ENCODE measurements at places on chromosomes 2 and 18. TPM values are rescaled to one million over a fixed set of nuclear protein-coding genes. Genes with fewer than 3 reads are reported as not detected.

DNA sequence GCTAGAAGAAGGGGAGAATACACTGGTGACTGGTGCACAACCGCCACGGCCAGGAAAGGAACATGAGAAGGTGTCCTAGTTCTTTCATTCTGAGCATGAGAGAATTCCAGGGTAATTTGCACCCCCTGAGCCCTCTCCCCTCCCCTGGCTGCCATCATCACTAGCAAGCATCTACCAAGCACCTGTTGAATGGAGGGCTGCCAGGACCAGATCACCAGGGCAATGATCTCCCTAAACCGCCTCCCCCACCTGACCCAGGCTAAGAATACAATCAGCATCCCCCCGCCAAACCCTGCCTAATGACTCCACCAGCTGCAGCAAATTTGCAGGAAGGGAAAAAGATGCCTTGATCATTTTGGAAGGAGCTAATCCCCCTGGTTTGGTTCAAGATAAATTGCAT is 100.2 kb downstream of the STPG4 start:
- peaks cover 76% of the 10 kb centered on the region for H3K4me1 ChIP-seq
- no peak for DNase-seq
- H3K36me3 ChIP-seq = peaks cover 4% of the 10 kb centered on the region
- no peak overlapping the region for H3K4me3 ChIP-seq

DNA sequence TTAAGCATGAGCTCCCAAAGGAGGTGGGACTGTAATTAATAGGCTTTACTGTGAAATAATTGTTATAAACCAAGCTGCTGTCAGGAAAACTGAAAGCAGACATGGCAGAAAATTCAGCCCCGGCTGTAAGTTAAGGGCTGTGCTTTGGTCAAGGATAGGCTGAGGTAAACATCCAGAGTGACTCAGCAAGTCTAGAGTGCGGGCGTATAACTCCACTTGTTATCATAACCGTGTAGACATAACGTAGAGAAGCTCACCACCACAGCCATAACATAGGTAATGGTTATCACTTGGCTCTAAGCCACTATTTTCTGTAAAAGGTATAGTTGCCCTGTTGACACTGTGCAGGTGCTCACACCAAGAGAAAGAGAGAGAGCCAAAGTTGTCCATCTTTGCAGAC is 316.8 kb downstream of the DCDC2C start:
- no peak overlapping the region for H3K27ac ChIP-seq
- H3K4me3 ChIP-seq = no peak overlapping the region
- DNase-seq = no peak
- H3K27me3 ChIP-seq = no peaks in the 10 kb centered on the region

The TRIB2 gene
- polyA plus RNA-seq = 20.7 TPM

DNA sequence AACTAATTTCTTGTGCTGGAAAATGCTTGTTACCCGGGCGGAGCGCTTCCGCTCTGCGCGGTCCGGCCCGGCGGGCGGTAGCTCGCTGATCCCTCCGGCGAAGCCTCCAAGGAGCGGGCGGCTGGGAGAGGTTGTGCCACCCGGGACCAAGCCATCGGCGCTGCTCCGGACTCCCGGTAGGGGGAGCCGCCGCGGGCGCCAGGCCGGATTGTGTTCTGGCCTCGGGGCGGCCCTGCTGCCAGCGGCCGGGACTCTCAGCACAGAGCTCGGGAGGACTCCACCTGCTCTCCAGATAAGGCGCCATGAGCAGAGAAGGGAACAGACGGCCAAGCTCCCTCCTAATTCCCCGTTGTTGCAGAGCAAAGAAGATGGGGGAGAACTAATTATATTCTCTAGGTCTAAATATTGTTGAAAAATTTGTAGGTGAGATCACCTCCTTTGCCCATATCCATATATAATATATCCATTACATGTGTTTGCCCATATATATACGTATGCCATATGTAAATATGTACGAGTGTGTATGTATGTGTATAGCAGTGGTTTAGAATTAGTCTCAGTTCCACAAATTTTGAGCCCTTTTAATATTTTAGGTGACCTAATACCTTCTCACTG is 13.8 kb upstream of the SATB2 start:
- no peak overlapping the region for H3K4me3 ChIP-seq
- DNase-seq = no peak
- H3K36me3 ChIP-seq = no peaks in the 10 kb centered on the region
- H3K27me3 ChIP-seq = peaks cover 66% of the 10 kb centered on the region
- H3K27ac ChIP-seq = no peak overlapping the region

The SMYD1 gene
- 1.1 TPM for polyA plus RNA-seq

GRCh38 chr2:154370873-154371272 is 327.6 kb upstream of the KCNJ3 start:
- no peak overlapping the region for H3K4me3 ChIP-seq
- no peak overlapping the region for H3K27ac ChIP-seq
- H3K27me3 ChIP-seq = no peaks in the 10 kb centered on the region
- DNase-seq = no peak
- H3K4me1 ChIP-seq = no peaks in the 10 kb centered on the region

GRCh38 chr2:24452502-24452885 is 38.6 kb upstream of the NCOA1 start:
- H3K4me1 ChIP-seq = no peaks in the 10 kb centered on the region
- no peak for DNase-seq
- H3K27me3 ChIP-seq = no peaks in the 10 kb centered on the region
- no peak overlapping the region for H3K27ac ChIP-seq

GRCh38 chr2:174778085-174778981 is 14.1 kb upstream of the CHRNA1 start:
- no peak overlapping the region for H3K27ac ChIP-seq
- H3K36me3 ChIP-seq = no peaks in the 10 kb centered on the region
- peaks cover 2% of the 10 kb centered on the region for H3K4me1 ChIP-seq
- DNase-seq = no peak
- H3K4me3 ChIP-seq = no peak overlapping the region

The CBLN2 gene
- polyA plus RNA-seq = not detected

The TLX2 gene
- polyA plus RNA-seq = not detected

The AMER3 gene
- 0.28 TPM for polyA plus RNA-seq

GRCh38 chr18:37720663-37721062 is 155.1 kb upstream of the CELF4 start:
- H3K4me3 ChIP-seq = no peak overlapping the region
- no peaks in the 10 kb centered on the region for H3K36me3 ChIP-seq
- DNase-seq = no peak
- no peaks in the 10 kb centered on the region for H3K4me1 ChIP-seq

- H3K4me3 ChIP-seq = no peak overlapping the region
- H3K4me1 ChIP-seq = no peaks in the 10 kb centered on the region
- no peak overlapping the region for H3K27ac ChIP-seq
- no peak for DNase-seq
These were observed 35.3 kb upstream of the SOS1 start for GRCh38 chr2:39156107-39156506.

The GRB14 gene
- 0.79 TPM for polyA plus RNA-seq

The GRHL1 gene
- polyA plus RNA-seq = under 0.01 TPM

The AAK1 gene
- 11.3 TPM for polyA plus RNA-seq

DNA sequence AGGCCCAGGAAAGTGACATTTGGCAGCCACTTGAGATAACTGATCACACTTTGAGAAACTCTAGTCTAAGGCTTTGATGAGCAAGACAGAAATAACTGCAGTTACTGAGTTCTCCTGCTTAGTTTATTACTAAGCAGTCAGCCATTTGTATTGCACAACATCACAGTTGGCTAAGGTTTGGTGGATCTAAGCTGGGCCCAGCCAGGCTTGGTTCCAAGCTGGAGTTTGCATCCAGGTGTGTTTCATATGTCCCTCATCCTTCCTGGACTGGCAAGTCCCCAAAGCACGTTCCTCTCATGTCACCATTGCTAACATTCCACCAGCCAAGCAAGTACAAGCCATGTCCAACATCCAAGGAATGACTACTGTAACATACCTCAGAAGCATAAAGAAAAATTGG is 71.3 kb upstream of the ZNF532 start:
- H3K4me3 ChIP-seq = no peak overlapping the region
- peak; percentile 68 for DNase-seq
- H3K27ac ChIP-seq = no peak overlapping the region
- no peaks in the 10 kb centered on the region for H3K36me3 ChIP-seq
- no peaks in the 10 kb centered on the region for H3K27me3 ChIP-seq
- H3K4me1 ChIP-seq = no peaks in the 10 kb centered on the region

GRCh38 chr2:178327516-178327915 is 123.5 kb downstream of the PRKRA start:
- no peak overlapping the region for H3K4me3 ChIP-seq
- no peaks in the 10 kb centered on the region for H3K27me3 ChIP-seq
- H3K27ac ChIP-seq = no peak overlapping the region
- H3K4me1 ChIP-seq = no peaks in the 10 kb centered on the region

DNA sequence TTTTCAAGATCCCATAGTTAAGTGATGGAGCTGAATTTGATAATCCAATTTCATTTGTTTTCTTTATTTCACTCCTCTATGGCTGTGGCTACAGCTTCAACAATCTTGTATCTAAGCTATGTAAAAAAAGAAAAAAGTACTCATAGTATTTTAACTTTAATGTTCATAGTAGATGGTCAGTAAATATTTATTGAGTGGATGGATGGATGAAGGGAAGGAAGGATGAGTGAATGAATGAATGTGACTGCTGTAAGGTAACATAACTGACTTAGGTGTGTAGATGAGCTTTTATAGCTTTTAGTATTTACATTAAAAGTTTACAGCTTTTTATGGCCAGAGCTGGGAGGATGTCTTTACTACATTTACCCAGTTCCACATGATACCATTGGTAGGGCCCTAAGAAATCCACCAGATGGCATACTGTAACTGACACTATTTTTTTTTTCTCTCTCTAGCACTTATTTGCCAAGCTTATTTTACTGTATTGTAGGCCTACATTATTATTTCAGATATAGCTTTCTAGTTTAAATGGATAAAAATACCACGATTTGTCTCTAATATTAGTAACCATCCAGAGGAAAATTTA is 13.4 kb upstream of the HRH4 start:
- H3K4me1 ChIP-seq = no peaks in the 10 kb centered on the region
- peaks cover 7% of the 10 kb centered on the region for H3K36me3 ChIP-seq
- H3K4me3 ChIP-seq = no peak overlapping the region
- DNase-seq = no peak
- no peaks in the 10 kb centered on the region for H3K27me3 ChIP-seq
- no peak overlapping the region for H3K27ac ChIP-seq

DNA sequence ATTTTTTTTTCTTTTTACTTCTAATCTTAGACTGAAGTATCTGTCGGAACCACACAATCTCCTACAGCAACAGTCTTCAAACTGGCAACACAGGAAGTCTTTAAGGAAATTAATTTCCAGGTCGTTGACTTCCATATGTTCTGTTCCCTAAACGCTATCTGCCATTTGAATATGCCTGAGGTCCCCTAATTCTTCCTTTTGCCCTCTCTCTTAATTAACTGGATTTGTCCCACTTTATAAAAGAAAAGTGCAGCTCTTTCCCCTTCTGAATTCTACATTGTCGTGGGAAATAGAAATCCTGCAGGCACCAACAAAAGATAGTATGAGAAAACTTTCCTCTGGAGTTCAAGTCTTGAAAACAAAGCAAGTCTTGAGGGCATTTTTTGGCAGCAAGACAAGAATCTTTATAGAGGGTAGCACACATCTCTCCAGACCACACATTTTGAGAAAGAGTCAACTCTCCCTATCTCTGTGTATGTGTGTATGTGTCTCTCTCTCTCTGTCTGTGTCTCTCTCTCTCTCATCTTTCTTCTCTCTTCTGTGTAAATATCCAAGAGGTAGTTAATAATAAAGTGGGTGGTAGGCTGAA is 879.8 kb downstream of the SOCS6 start:
- no peak overlapping the region for H3K4me3 ChIP-seq
- H3K27me3 ChIP-seq = no peaks in the 10 kb centered on the region
- no peak overlapping the region for H3K27ac ChIP-seq
- no peaks in the 10 kb centered on the region for H3K36me3 ChIP-seq
- H3K4me1 ChIP-seq = no peaks in the 10 kb centered on the region

The CYP26B1 gene
- polyA plus RNA-seq = 1.2 TPM

GRCh38 chr18:63229971-63230370 is 89.6 kb downstream of the BCL2 start:
- peaks cover 17% of the 10 kb centered on the region for H3K4me1 ChIP-seq
- H3K27ac ChIP-seq = no peak overlapping the region
- DNase-seq = no peak
- H3K27me3 ChIP-seq = no peaks in the 10 kb centered on the region

The MARCHF4 gene
- not detected for polyA plus RNA-seq

- H3K4me1 ChIP-seq = no peaks in the 10 kb centered on the region
- H3K27ac ChIP-seq = no peak overlapping the region
- no peak for DNase-seq
- no peak overlapping the region for H3K4me3 ChIP-seq
- H3K36me3 ChIP-seq = no peaks in the 10 kb centered on the region
- H3K27me3 ChIP-seq = no peaks in the 10 kb centered on the region
These were observed 87.8 kb downstream of the ACOXL start for GRCh38 chr2:110820128-110820527.

DNA sequence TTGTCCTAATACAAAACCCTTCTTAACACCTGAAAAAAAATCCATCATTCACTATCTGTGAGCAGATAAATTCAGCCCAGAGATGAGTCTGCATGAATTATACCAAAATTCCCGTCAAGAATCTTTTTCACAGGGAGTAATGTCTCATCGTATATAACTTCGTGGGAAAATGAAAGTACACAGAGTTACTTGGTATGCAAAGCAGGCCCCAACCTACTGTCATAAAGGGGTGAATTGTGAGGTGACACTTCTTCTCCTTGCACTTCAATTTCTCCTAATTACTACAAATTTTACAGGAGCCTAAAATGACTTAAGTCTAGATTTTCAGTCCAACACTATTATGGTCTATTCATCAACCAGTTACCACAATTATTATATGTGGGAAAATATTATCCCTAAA is 84.6 kb upstream of the CDH20 start:
- no peak overlapping the region for H3K4me3 ChIP-seq
- no peaks in the 10 kb centered on the region for H3K4me1 ChIP-seq
- no peak overlapping the region for H3K27ac ChIP-seq
- no peaks in the 10 kb centered on the region for H3K36me3 ChIP-seq
- H3K27me3 ChIP-seq = no peaks in the 10 kb centered on the region
- no peak for DNase-seq

- no peak for DNase-seq
- no peak overlapping the region for H3K4me3 ChIP-seq
- no peak overlapping the region for H3K27ac ChIP-seq
- H3K36me3 ChIP-seq = peaks cover 11% of the 10 kb centered on the region
- H3K27me3 ChIP-seq = no peaks in the 10 kb centered on the region
These were observed 40.9 kb downstream of the CLASP1 start for GRCh38 chr2:121608367-121608766.

- H3K27ac ChIP-seq = no peak overlapping the region
- H3K27me3 ChIP-seq = no peaks in the 10 kb centered on the region
- H3K36me3 ChIP-seq = no peaks in the 10 kb centered on the region
- no peak for DNase-seq
- no peaks in the 10 kb centered on the region for H3K4me1 ChIP-seq
These were observed 85.3 kb upstream of the ZNF397 start for GRCh38 chr18:35155398-35156117.

The G6PC2 gene
- 0.06 TPM for polyA plus RNA-seq
